GM12878 (cell line): ENCODE measurements at places on chromosomes 5 and 9.

- DNase-seq, result no peak
Observed at GRCh38 chr9:78103971-78104433, 72.4 kb upstream of the GNAQ start.

- DNase-seq, result no peak
Observed at GRCh38 chr9:114505187-114506081, at the start of gene WHRN. WHRN (minus strand) TSS chr9:114505473; CDS start chr9:114504801, 672 bp downstream.

DNA sequence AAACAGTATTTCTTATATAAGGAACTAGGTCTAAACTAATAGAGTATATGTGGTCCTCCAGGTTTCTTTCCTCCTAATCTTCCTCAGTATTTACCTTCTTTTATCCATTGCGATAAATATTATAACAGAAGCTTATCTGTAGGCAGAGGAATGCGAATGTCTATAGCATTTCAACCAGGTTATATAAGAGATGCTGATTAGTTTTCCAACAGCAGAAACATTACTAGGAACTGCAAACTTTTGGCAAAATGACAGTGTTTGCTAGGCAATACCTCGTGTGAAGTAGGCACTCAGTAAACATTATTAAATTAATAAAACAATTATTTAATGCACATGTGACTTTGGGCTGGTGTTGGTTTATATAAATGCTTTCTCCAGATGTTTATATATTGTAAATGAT is 206.5 kb downstream of the GABRB2 start:
- DNase-seq, result no peak

DNA sequence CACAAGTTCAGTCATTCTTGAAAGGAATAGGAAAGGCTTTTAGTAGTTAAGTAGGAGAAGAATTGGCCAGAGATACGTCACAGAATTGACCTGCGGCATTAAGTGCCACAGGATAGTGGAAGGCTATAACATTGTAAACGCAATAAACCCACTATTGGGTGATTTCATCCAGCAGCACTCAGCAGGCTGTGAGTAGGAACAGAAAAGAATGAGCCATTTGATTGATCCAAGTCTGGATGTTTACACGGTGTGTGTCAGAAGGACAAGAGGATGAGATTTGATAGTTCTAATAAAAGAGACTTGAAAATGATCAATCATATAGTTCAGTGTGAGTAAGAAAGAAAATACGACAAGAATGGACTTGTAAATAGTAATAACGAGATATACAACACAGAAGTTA is 110.0 kb upstream of the MTAP start:
- DNase-seq, result no peak

DNA sequence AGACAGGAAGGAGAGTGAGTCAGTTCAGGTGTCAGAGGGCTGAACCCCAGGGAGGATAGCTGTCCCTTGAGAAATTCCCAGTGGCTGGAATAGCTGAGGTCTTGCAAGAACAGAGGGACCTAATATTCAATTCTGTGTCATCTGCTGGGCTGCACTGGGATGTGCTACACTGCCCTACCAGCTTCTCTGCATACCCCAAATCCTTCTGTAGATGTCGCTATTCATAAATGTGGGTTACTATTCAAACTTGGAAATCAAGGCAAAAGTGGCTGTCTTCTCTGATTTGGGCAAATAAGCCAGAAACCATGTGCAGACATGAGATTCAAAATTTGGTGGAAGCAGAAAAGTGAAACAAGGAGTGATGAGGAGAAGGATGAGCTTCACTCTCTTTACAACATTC is 16.3 kb downstream of the TNFSF8 start:
- DNase-seq, result no peak
